ENCODE measurements at places on chromosomes 11 and 22.

- DNase-seq, result no peak
These were observed 97.7 kb upstream of the FGF3 start for GRCh38 chr11:69916806-69917387.

DNA sequence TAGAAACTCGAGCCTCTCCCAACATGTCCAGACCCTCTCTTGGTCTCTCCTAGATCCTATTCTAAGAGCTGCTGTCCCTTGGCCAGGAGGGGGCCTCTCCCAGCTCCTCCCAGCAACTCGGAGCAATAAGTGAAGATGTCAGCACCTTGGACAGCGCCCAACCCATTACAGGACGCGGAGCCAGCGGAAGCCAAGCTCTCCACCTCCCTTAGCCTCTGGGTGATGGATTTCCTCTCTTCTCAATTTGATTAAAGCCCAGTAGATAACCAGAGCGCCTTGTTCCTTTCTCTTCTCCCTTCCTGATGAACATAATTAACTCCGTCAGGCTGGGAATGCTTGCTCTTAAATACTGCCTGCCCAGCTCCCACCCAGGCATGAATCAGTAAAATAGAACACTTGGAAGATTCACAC lies 26.2 kb upstream of the TPBGL start:
- DNase-seq, result no peak

DNA sequence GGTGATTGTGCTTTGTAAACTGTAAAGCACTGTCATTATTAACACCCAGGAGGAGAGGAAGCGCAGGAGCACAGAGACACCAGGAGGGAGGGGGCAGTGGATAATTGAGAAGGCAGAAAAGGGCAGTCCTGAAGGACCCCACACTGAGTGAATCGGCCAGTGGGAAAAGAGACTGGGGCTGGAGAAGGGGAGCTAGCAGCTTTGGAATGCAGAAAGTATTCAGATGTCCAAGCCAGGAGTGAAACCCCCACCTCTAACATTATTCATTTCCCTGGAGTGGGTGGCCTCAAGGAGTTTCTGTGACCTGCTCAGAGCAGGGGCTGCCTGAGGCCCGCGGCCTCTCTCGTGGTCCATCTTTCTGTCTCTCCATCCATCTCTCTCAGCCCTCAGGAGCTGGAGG lies 38.0 kb upstream of the CDON start:
- no peak for DNase-seq

- DNase-seq, result no peak
These were observed 56.8 kb upstream of the SEPTIN5 start for GRCh38 chr22:19657252-19658056.

GRCh38 chr11:23283666-23284065 lies 423.4 kb upstream of the CCDC179 start:
- DNase-seq, result no peak

- no peak for DNase-seq
These were observed 16.4 kb downstream of the C1QTNF6 start for GRCh38 chr22:37171662-37172061.

DNA sequence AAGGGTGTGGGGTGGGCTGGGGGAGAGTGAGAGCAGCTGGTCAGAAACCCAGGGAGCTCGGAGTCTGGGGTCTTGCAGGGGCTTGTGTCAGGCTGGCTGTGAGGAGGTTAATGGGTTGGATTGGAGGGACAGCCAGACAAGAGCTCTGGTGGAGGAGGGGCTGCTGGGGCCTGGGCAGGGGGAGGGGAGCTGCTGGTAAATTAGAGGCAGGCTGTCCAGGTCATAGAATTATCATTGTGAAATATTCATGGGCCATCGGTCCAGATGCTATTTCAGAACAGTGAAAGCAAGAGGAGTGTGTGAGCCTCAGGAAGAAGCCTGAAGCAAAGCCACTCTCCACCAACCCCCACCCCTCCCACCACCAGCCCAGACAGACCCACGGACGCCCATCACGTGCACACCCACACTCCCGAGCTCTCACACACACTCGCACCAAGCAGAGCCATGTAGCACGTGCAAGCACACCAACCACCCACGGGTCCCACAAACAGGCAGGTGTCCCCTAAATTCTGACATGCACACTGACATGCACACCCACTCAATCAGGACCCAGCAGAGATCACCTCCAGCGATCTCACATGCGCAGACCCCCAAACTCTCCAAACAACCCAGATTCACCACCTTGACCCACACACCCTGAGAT lies 18.8 kb downstream of the RTN4RL2 start:
- no peak for DNase-seq

DNA sequence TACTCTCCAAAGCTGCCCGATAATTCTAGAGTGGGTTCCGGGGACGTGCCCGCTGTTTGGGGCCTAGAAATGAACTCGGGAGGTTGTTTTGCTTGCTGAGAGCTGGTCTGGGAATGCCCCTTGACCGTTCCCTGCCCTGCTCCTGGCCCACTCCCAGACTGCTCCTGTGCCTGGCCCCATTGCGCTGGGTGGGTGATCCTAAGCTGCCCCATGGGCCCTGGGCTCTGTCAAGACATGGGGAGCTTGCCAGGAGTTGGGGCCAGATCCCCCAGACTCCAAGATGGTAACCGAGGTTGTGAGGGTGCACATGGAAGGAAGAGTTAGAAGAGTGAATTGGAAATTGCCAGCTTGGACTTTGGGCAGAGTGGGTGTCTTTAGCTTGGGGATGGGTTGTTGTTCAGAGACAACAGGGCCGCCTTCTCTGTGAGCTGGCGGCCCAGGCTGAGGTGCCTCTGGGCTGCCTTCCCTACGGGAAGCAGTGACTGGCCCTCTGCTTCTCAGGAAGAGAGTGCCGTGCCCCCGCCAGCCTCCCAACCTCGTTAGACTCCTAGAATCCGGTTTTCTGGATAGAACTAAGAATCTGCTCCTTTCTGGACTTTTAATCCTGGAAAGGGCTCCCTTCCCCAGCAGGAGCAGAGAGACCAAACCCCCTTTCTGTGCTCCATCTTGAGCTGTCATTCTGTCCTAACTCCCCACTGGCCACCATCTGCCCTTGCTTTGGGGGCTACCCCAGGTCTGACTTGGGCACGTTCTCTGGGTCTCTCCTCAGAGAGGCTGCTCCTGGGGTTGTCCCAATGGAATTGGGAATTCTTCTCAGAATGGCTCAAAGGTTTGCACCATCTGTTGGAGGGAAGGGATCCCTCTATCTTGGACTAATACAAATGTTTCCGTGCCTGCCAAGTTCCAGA lies 1.8 kb downstream of the ST3GAL4 start:
- DNase-seq, result no peak

DNA sequence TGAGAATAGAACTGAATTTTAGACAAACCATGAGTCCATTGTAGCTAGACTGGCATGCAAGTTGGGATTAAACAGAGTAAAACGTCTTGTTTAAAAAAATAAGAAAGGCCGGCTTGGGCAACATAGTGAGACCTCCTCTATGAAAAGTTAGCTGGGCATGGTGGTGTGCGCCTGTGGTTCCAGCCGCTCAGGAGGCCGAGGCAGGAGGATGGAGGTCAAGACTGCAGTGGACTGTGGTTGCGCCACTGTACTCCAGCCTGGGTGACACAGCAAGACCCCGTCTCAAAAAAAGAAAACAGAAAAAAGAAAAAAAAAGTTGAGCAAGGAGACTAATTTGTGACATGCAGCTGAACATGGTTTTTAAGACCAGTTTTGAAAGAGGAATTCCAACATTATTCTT lies 23.5 kb downstream of the CDPF1 start:
- DNase-seq, result no peak

DNA sequence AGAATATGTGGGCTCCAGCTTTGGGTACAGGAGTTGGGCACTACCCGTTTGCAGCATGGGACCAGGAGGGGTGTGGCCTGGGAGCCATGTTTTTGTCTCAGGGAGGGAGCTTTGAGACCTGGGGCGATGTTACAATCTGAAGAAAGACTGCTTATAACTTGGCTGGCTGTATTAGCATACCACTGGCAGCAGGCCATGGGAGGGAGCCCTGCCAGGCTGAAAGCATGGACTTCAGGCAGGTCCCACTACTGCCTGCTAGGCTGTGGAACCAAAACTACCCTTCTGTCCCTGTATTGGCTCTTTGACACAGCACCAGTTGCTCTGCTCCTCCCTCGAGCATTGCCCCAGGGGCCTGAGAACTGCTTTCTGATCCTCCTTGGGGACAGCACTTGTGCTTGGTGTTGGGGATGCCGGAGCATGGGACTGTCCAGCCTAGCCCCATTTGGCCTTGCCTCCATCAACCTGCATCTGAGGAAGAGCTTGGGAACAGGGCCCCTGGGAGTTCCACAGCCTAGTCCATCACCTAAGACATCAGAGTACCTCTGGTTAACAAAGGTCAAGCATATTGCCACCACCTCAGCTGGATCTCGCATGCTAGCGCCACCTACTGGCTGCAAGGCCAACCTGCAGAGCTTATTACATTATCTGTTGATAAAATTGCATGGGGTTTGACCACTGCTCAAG lies 217.4 kb downstream of the SBF2 start:
- DNase-seq, result no peak

GRCh38 chr11:83456075-83456474 lies 169.9 kb upstream of the CCDC90B start:
- no peak for DNase-seq

- no peak for DNase-seq
These were observed 110.4 kb upstream of the PARVA start for GRCh38 chr11:12266943-12267342.

- no peak for DNase-seq
These were observed 33.9 kb upstream of the TTLL12 start for GRCh38 chr22:43220625-43221380.

DNA sequence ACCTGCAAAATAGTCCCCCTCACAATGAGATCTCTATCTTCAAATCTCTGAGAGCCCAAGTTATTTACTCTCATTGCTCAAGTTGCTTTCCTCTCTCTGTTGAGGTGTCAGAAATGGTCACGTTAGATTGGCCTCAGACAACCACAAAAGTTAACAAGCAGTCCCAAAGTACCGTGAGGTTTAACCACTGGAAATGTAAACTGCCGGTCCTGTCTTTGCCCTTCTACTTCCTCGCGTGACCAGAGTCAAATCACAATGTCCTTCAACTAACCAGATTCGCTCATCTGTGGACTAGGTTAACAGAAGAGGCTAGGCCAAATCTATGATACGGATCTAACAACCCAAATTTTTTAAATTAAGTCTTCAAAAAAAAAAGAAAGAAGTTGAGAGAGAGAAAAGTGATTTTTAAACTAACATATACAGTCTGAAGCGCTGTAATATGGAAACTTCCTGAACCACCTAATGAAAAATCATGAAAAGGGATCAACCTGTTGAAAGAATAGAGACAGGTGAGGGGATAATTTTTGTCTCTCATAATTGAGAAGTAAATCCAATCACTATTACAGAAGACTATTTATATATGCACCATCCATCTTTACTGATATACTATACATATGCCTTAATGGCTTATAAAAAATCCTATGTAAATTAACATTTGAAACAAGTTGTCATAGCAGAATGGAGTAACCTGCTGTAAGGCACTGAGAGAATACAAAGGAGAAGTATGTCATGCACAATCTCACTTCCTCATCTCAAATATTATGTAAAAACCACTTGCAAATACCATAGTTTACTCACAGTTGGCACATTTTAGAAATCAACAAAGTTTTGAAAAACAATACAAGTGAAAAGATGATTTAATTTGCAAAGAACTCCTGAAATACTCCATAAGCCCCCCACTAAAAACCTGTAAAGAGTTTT lies 3.3 kb upstream of the JAML start:
- DNase-seq, result no peak

GRCh38 chr11:135027461-135027860 lies 615.4 kb upstream of the B3GAT1 start:
- no peak for DNase-seq

DNA sequence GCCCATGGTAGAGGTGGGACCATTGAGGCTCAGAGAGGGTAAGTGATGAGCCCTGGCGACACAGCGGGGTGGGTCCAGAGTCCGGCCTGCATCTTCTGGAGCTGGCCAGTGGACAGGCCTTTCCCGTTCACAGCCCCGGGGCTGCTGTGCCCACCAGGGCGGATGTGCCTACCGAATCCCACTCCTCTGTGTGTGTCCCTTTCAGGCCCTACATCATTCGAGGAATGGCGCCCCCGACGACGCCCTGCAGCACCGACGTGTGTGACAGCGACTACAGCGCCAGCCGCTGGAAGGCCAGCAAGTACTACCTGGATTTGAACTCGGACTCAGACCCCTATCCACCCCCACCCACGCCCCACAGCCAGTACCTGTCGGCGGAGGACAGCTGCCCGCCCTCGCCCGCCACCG lies 11.9 kb upstream of the PPP6R3 start:
- DNase-seq, result no peak

DNA sequence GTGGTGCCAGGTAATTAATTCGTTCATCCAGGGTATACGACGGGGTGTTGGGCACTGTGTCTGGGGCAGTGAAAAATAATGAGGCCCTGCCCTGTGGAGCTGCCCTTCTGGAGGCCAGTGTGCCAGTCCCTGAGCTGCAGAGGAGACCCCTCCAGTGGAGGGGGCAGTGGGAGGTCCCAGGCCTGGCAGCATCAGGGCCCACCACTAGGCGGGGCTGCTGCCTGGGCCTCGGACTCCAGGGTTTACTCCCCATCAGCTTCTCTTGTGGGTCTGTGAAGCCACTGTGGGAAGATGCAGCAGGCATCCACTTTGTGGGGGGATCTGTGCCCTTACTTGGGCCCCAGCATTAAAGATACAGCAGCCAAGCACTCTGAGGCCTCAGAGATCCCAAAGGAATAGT lies 17.4 kb upstream of the TMPRSS6 start:
- no peak for DNase-seq

DNA sequence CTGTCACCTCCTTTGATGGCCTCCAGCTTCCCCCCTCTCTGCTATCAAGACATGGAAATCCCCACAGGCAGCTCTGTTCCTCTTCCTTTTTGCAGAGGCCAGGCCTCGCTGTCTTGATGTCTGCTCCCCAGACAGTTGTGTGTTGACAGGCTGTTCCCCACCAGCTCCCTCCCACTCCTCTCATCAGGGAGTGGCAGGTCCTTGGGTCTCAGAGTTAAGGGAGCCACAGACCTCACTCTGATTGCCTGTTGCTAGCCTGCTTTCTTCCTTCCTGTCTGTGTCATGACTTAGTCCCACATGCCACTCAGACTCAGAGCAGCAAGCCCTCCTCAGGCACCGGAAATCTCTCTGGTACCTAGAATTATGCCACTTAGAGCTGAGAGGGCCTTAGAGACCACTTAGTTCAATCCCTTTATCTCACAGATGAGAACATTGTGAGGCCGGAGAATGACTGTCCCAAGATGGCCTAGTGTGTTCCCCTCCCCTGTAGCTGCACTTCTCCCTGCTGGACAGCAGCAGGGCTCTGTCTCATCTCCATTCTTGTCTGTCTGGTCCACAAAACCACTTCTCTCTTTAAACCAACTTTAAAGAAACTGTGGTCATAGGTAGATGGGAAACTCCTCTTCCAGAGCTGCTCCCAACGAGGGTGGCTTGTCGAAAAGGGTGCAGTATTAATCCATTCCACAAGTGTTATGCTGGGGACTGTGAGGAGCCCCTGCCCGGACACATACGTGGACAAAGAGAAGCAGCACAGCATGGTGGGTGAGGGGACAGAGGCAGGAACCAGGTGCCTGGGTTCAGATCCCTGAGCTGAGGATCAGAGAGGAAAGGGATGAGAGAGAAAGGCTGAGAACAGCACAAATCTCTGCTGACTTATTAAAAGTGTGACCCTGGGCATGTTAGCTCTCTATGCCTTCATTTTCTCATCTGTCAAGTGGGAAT lies 4.2 kb downstream of the AMPD3 start:
- no peak for DNase-seq
